ENCODE measurements at places on chromosomes 6 and 20.

- peak; percentile 61 for DNase-seq
Measured at GRCh38 chr6:158536891-158537798, 22.7 kb upstream of the TMEM181 start.

- DNase-seq, result no peak
Measured at GRCh38 chr6:157019733-157020132, 242.6 kb downstream of the ARID1B start.

DNA sequence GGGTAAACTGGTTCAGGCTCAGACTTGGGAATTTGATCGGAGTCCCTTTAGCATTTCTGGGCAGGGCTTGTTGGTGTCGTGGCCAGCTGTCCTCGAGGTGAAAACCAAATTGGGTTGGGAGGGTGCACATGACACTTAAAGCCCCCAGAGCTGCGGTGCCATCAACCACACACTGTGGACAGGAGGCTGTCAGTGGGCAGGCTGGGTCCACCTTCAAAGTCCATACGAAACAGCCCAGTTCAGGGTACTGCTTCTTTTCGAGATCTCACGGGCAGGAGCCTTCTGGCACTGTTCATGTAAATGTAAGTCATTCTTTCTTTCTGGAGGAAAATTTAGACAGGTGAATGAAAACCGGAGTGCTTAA, 7.0 kb downstream of the SYNJ2 start:
- DNase-seq, result no peak

GRCh38 chr6:33766921-33767907, 20.5 kb upstream of the IP6K3 start:
- DNase-seq, result no peak

DNA sequence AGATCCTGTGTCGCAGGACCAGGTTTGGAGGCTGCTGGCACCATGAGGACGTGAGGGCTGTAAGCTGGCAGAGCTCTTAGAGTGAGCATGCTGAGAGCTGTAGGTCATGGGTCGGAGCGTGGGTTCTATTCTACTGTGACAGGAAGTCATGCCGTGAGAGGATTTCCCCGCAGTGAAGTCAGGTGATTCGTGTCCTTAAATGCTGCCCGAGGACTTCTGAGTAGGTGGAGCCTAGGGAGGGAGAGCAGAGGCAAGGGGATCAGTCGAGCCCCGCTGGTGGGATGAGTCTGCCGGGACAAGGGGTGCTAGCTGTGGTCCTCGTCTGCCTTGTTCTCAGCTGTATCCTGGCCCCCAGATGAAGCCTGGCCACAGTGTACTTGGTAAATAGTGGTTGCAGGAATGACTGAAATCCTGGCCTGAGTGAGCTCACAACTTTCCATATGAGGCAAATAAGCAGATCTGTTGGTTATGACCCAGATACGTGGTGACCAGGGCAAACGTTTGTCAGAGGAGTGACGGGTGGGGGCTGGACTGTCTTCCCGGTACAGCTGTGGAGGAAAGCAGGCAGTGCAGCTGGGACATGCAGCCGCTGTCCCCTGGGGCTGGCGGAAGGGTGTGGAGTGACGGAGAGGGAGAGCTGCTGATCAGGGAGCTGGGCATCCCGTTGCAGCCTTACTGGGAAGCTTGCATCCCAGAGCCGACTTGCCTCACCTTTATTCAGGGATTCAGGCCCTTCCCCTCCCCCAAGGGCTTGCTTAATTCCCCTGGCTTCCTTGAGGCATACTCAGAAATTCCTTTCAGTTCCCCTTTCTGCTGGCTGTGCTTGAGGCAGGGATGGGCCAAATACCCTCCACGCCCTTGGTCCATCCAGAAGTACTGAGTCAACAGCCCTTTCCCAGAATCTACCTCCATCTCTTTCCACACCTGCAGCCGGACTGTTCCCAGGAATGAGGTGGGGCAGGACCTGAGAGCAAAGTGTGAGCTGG, 250.9 kb upstream of the RREB1 start:
- no peak for DNase-seq

DNA sequence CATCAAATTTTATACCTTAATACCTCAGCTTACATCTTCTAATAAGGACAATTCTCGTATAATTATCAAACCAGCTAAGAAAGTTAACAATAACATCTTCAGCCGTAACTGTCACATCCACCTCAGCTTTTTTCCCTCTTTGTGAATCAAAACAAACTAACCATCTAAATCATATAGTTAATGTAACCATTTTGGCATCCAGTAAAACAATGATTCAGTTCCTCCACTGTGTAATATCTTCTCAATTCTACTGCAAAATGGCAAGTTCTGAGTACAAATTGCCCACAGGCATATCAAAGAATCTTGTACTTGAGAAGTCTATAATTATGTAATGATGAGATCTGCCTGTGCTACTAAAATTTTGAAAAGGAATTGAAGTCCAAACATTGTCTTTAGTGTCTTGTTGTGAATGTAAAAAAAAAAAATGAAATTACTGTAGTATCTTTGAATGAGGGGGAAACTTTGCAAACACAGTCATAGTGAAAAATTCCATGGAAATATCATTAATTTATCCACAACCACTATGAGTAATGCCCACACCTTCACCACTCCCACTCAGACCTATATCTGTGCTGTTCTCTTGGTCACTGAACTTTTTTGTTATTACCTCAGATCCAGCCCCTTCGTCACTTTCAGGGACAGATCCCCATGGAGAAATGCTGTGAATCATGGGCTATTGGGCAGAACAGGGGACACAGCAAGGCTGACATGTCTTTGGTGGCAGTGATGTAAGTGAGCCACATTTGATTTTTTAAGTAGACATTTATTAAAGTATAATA, 178.6 kb upstream of the RAB32 start:
- DNase-seq, result no peak

- no peak for DNase-seq
Measured at GRCh38 chr20:51488331-51488730, 54.2 kb downstream of the NFATC2 start.

DNA sequence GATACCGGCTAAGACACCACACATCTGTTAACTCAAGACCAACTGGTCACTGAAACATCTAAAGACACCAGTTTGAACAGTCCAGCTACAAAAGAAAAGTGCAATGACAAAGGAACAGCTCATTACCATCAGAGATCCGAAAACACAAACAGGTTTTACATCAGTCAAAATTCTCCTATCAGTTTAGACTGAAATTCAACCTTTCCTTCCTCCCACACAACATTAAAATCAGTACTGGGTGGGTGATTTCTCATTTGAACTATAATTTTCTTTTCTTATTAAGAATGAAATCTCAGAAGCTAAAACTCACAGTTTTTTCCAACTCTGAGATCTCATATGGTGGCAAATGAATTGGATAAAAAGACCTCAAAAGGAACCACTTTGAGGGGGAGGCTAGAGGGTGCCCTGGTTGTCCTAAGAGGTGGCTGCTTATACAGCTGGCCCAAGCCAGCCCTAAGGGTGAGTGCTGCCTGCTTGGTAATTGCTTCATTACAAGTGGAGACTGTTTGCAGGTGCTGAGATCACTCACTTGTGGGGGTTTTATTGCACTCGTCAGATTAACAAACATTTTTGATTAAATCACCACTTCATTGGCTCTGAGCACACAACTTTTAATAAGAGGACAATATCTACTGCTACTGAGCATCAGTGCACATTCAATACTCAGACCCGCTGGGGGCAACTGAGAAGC, 4.3 kb downstream of the CCDC167 start:
- DNase-seq, result no peak

DNA sequence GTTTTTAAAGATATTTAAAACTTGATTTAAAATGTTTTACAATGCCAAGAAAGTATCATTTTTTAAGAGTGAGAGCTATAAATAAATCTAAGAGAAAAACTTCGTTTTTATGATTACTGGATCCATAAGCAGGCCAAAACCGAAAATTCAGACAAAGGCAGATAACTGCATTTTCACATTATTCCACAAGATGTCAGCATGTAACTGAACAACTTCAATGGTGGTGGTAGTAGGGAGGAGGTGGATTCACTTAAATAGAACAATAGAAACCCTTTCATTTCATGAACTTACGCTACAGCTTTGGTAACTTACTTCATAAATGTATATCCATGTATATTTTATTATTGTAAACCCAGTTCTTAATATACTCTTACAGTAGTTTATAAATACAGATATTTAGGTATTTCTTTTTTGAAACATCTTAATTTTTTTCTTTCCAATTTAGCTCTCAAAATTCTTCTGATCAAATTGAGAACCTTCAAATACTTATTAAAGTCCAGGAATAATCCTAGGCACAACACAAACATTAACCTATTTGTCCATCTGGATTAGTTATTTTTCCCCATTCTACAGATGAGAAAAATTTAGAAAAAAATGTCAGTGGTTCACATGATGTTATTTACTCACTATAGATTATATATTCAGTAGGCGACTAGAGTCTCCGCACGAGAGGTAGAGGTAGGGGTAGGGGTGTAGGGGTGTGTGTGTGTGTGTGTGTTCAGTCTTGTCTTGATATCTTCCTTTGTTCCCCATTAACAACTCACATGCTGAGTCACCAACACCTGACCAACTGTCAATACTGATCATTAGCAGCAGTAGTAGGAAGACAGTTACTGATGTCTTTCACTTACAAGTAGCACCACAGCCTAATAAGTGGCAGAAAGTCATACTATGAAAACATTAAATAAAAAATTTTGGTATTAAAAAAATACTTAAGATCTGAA, 111.5 kb downstream of the ARHGAP18 start:
- DNase-seq, result no peak

DNA sequence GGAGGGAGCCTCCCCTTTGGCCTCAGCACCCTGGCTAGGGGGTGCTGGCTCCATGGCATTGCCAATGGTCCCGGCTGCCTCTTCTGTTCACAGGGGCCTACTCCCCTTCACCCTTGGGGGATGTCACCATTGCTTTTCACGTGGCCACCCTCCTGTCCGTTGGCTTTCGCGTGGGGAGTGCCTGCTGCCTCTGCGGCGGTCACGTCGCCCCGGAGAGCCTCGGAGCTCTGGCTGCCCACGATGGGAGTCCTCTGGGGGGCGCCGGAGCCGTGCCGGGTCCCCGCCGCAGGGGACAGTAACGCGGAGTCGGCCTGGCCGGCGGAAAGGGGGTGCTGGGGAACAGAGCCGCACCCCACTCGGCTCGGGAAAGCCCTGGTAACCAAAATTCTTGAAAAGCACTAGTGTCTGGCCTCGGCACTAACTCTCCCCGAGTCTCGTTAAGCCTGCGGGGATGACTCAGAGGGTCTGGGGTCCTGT, 661 bp upstream of the HEBP2 start:
- DNase-seq, result peak; percentile 43

- DNase-seq, result no peak
Measured at GRCh38 chr6:53919881-53920360, 125.1 kb downstream of the LRRC1 start.

GRCh38 chr6:149983145-149983544, 19.4 kb downstream of the ULBP1 start:
- no peak for DNase-seq

DNA sequence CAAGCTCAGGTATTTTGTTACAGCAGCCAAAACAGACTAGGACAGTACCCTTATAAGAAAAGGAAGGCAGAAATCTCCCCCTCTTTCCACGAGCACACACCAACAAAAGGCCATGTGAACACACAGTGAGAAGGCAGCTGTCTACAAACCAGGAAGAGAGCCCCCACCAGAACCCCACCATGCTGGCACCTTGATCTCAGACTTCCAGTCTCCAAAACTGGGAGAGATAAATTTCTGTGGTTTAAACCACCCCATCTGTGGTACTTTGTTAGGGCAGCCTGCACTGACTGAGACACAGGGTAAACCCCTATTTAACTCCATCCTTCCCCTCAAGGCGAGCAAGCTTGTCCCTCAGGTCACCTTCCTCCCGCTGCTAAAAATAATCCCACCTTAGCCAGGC, 475.8 kb upstream of the JARID2 start:
- DNase-seq, result no peak

DNA sequence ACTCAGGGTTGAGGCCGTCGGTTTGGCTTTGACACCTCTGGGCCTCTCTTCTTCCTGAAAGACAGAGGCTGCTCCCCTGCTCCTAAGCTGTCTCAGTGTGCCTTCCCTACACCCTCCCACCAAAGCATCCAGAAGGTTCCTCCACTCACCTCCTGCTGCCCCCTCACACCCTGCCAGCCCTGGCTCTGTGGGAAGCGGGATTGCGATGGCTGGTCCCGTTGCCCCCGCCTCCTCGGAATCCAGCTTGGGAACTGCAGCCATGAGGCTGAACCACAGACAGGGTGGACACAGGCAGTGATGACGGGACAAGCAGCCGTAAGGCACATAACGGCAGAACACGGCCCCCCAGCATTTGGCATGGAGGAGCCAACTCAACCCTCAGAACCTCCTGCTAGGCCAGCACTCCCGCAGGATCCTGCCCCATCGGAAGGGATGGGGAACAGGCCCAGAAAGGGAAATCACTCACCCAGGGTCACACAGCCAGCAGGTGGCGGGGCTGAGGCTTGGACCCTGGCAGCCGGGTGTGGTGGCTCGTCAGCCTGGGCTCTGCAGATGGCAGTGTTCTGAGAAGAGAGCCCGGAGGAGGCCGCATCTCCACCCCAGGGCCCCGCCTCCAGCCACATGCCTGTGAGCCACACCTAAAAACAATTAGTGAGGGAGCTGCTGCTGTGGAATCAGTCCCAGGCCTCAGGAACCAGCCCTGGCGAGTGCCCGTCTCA, 139.6 kb downstream of the PHACTR3 start:
- no peak for DNase-seq

DNA sequence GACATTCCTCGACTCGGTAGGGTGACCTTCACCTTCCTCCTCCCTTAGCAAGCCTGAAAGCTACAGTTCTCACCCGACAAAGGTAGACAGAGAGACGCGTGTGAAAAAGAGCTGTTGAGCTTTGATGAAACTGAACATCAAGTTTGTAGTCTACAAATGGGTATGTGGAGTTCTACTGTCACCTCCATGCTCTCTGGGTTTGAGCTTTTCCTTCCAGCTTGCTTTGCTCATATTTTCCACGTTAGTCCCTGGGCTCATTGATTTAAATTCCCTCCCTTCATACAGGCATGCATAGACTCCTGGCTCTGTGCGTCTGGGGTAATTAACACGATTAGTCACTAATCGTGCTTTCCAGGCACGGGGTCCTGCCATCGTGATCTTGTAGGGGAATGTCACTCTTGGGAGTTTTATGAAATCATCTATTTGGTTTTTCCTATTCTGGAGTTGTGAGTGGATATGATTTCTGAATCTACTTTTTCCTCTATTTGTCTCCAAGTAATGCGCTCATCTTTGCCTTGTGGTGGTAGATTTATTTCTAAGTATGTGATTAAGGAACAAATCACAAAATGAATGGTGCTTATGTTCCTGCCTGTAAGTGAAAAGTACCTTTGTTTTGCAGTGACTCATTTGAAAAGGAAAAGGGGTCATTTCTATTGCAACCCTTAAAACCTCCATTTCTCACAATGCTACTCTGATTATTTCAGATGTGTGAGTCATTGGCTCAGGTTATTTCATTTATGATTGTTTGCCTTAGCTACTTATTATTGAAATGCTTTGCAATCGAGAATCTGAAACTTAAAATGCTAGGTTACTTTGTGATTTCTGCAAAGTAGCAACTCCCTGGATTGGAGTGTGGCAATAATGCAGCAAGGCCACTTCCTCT, 154.6 kb downstream of the ZDHHC14 start:
- DNase-seq, result no peak

DNA sequence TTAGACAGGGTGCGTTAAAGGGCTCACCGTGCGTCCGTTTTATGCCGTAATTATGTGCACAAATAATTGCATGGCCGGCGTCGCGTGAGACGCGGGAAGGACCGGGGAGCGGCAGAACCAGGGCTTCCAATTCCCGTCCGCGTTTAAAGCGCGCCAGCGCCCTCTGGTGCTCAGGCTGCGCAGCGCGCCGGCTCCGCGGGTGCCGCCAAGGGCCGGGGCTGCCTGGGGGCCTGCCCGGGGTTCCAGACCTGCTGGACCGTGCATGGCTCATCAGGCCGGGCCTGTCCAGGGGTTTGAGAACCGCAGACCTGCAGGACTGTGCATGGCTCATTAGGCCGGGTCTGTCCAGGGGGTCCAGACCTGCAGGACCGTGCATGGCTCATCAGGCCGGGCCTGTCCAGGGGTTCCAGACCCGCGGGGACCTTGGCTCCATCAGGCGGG, 369.0 kb downstream of the THBS2 start:
- DNase-seq, result peak; percentile 82
